ENCODE measurements at places on chromosomes 12 and 14.

DNA sequence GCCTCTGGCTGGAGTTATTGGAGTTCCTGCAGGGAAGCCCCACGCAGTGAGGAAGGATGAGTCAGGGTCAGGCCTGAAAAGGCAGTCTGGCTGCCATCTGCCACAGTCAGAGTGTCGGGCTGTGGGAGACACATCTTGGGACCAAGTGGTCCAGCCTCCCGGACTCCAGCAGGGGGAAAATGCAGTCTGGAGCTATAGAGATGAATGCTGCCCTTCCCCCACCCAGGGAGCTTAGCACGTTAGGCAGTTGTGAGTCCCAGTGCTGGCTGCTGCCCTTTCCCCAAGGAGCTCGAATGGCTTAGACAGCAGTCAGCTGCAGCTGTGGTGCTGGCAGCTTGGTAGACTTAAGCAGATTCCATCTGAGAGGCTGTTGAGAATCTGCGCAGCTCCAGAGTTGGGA is 8.2 kb upstream of the NTS start:
- DNase-seq: no peak

DNA sequence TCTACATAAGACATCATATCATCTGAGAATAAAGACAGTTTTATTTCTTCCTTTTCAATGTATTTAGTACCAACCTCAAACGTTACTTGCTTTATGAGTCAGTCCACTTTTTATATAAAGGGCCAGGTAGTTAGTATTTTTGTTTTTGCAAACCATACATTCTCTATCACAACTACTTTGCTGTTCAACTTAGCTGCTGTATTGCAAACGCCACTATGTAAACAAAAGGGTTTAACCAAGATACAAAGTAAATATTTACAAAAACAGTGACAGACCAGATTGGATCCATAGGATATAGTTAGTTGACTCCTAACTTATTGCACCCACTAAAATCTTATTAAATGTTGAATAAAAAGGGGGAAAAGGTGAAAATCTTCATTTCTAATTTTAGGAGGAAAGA is 87.7 kb upstream of the FOXG1 start:
- DNase-seq: no peak

DNA sequence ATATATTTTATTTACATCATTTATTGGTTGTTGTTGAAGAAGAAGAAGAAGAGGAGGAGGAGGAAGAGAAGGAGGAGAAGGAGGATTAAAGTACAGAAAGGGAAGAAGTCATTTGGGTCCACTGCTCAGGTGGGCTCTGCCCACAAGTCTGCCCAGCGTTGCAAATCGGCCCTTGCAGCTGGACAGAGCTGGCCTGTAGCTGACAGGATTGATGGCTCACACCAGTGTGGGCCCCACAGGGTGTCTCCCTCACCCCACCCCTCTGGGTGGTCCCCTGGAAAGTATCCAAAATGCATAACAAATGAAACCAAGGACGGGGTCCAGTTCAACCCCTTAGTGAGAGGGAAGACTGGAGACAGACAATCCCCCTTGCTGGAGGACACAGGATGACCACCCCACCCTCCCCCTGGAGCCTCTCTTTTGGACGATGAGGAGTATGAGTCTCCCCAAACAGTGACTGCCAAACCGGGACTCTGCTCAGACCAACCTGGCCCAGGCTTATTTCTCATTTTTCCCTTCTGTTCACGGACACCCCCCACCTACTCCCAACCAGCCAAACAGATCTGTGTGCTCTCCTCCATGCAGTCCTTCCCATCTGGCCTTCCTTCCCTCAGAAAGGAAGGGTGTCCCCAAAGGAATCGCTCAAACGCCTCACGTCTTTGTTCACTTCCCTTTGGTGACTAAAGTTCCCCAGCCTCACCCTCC is 17.7 kb downstream of the DPF3 start:
- no peak for DNase-seq

DNA sequence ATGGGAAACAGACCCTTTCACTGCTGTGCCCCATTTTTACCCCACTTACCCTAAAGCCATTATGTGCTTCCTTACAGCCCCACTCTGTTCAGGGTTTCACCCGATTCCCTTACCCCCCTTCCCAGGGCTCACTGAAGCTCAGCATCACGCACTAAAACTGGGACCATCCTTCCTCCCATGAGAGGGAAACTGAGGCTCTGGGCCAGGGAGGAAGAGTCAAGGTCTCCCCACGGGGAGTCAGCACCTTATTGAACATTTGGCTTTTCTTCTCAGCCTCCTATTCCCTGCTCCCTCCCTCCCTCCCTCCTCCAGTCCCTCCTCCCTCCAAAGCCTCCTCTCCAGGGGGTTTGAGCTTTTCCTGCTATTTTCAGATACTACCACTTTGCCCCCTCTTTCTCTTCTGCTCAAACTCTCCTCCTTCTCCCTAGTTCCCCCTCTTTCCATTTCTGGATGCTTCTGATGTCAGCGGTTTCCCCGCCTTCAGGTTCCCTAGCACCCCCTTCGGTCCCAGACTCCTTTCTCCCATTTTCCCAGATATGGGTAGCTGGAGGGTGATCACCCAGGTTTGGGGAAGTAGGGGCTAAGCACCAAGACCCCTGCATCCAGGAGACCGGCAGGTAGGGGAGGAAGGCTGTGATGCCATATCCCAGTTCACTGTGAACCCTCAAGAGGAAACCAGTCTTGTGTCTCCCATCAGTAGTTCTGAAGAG is 960 bp downstream of the GPR162 start:
- DNase-seq: no peak

- DNase-seq: no peak
Observed at GRCh38 chr14:22220427-22220826, 368.6 kb downstream of the DAD1 start.

GRCh38 chr14:24310646-24311604 is at the start of gene LTB4R:
LTB4R (plus strand) TSS chr14:24311502; CDS start chr14:24315652, 4,150 bp downstream.
- DNase-seq: peak; percentile 66

GRCh38 chr12:20369305-20370013 is 1.1 kb downstream of the PDE3A start:
- peak; percentile 53 for DNase-seq

DNA sequence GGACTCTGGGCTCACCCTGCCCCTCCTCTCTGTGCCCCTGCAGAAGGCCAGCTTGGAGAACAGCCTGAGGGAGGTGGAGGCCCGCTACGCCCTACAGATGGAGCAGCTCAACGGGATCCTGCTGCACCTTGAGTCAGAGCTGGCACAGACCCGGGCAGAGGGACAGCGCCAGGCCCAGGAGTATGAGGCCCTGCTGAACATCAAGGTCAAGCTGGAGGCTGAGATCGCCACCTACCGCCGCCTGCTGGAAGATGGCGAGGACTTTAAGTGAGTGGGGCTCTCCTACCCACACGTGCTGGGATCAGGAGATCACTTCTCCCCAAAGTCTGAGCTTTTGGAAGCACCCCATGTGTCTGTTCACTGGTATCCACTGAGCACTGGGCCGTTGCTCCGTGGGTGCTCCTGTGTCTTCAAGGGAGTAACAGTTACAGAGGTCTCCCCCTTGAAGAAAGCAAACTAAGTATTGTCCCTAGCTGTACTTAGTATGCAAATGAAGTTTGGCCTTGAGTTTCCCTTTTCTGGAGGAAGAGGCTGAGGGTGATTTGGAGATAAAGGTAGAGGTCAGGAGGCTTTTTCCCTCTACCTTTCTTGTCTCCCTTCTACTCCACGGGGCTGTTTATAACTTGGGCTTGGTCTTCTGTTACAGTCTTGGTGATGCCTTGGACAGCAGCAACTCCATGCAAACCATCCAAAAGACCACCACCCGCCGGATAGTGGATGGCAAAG is 3.3 kb downstream of the KRT18 start:
- DNase-seq: peak; percentile 67

Measured in mucosa of gallbladder (tissue), 1 donor.